Esophagus squamous epithelium (tissue), 5 donors: ENCODE measurements at places on chromosomes 2 and 18.
A peak's percentile ranks its signal among the peaks of the same experiment; 100 is the strongest.

GRCh38 chr2:118611691-118612090 is 235.8 kb downstream of the EN1 start:
- DNase-seq: no peak

DNA sequence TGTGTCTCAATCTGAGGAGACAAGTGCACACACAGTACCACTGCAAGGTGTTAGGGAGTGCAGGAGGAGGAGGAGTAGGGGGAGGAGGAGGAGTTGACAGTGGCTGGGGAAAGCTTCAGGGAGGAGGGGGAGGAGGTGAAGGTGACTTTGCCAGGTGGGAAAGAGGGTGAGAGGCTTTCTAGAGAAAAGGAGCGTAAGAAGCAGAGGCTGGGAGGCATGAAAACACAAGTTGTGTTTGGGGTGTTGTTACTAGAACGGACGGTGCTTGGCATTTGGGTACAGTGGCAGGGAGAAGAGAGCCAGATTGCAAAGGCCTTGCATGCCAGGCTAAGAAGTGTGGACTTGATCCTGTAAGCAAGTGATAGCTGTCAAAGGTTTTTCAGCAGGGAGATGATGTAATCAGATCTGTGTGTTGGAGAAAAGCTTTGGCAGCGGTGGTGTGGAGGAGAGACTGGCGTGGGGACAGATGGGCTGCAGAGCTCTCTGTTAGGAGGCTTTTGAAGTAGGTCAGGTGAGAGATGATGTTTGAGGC is 16.2 kb downstream of the TANC1 start:
- DNase-seq: no peak

- peak; percentile 86 for DNase-seq
Observed at GRCh38 chr2:74653985-74654882, at the start of gene SEMA4F. SEMA4F (plus strand) TSS chr2:74654247; CDS start chr2:74654377, 130 bp downstream.

GRCh38 chr2:25960920-25961319 is 21.4 kb downstream of the KIF3C start:
- no peak for DNase-seq

GRCh38 chr18:336713-337112 is 68.9 kb upstream of the THOC1 start:
- DNase-seq: no peak

GRCh38 chr2:23826040-23826439 is 100.9 kb downstream of the ATAD2B start:
- DNase-seq: no peak

- DNase-seq: no peak
Observed at GRCh38 chr2:236038096-236038495, 130.1 kb downstream of the GBX2 start.
